Ureter (tissue), 1 donor: ENCODE measurements at places on chromosomes 13 and 19. TPM values are rescaled to one million over a fixed set of nuclear protein-coding genes. Genes with fewer than 3 reads are reported as not detected.

DNA sequence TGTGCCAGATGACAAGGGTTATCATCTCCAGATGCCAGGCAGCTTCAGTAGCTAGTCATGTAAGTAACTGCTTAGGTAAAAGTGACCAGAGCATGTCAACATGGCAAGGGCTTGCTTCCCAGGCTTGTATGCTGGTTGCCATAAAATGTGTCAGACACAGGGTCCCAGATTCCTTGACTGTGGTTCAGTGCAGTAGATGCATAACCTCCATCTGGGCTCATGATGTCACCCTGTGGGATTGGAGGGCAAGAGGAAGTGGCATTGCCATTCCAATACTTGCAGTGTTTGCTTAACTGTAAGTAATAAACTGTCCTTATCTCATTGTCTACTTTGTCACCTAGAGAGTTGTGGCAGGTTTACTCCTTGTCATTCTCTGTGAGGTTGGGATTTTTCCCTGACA, 226.8 kb downstream of the PCDH17 start:
- DNase-seq, result no peak

GRCh38 chr13:111216166-111216960, 101.3 kb downstream of the ARHGEF7 start:
- no peak for DNase-seq

- no peak for DNase-seq
These were observed 14.8 kb downstream of the OPA3 start for GRCh38 chr19:45569619-45570421.

GRCh38 chr13:74678308-74678965, 544.2 kb upstream of the KLF12 start:
- no peak for DNase-seq

- DNase-seq, result peak; percentile 65
These were observed 8.0 kb upstream of the SMARCA4 start for GRCh38 chr19:10952809-10953208.

DNA sequence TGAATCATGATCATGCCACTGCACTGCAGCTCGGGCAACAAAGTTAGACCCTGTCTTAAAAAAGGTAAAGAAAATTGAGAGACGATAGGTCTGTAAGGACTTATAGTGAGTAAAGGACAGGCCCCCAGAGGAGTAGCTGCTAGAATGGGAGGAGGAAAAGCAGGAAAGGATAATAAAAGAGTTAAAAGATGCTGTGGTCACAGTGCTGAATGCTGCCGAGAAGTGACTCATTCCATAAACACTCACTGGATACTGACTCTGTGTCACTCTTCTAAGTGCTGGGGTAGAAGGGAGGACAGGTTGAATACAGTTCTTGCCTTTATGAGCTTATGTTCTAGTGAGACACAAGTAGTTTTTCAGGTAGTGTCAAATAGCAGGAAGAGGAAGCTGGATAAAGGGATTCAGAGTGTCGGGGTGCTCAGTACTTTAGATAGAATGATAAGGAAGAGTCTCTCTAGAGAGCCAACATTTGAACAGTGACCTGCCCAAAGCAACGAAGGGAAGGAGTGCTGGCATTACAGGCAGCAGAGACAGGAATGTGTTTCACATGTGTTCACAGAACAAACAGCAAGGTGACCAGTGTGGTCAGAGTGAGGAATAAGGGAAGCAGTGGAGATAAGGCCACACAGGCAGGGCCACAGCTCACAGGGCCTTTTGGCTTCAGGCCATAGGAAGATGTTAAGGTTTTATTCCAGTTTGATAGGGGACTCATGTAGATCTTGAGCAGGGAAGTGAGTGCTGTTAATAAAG, 1240.5 kb downstream of the UQCRFS1 start:
- no peak for DNase-seq

- no peak for DNase-seq
These were observed 4.2 kb upstream of the ZNF564 start for GRCh38 chr19:12555456-12555930.

Gene FREM2
- total RNA-seq, result 12.4 TPM

- no peak for DNase-seq
These were observed 3.6 kb upstream of the ZNF780B start for GRCh38 chr19:40059624-40060023.

Gene PEAK3
- total RNA-seq, result 0.99 TPM

Gene OR7C1
- not detected for total RNA-seq

Gene ZNF677
- total RNA-seq, result 25.5 TPM

DNA sequence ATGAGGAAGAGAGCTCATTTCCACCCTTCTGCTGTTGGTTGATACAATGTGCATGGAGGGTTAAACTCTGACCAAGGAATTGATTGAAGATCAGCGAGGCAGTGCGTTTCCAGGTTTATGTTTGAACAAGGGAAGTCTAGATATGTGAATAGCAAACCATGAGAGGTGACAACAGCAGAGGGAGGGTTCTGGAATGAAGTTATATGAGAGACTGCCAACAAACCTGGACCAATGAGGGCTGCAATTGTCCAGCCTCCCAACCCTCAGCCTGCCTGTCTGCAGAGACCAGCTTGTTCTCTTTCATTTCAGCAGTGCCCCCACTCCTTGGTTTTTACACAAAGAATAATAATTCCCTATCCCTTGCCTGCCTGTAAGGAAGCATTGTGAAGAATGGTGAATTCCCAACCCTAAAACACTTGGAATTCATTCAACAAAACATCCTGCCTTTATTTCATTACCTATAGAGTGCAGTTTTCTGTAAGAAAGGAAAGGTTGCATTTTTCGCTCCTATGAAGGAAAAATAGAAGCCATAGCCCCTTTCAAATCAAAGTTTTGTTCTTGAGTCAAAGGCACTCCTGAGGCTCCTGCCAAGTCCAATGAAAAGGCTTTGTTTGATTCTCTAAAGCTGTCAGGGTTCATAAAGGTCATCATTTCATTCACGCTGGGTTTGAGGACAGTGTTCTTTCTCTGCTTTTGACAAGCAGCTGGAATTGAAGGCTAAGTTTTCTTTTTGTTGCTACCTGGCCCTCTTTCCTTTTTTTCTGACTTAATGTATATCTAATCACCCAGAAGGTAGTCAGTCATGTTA, 53.6 kb upstream of the ABCC4 start:
- DNase-seq, result no peak

Gene LRFN3
- 9.6 TPM for total RNA-seq

DNA sequence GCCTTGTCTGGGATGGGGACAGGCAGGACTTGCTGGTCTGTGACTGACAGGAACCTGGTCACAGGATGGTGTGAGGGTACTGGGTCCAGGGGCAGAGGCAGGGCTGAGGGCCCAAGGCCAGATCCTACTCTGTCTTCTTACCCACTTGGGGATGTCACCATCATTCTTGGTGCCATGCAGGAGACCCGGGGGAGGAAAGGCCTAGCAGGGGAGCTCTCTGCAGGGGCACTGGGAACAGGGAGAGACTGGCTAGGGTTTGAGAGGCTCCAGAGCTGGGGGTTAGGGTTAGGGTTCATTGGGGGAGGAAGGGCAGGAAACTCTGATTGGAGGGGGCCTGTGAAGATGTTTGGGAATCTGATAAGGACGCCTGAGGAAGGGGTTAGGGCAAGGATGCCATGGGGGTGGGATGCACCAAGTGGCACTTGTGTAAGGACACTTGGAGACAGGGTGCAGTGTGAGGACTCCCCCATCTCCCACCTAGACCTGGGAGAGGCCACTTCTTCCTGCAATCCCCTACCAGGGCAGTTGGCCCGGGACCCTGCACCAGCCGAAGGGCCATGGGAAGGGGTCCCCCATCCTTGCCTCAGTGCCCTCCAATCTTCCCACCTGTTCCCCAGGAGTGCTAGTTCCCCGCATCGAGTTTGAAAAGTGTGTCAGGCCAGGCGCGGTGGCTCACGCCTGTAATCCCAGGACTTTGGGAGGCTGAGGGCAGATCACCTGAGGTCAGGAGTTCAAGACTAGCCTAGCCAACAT, 6.9 kb downstream of the PRR36 start:
- no peak for DNase-seq

Gene SIAH3
- total RNA-seq, result 0.08 TPM

GRCh38 chr13:29196409-29197074, 376.4 kb downstream of the MTUS2 start:
- no peak for DNase-seq

Gene CGB7
- 3.2 TPM for total RNA-seq

Gene HTR2A
- total RNA-seq, result 0.89 TPM

Gene NACC1
- total RNA-seq, result 57.0 TPM

GRCh38 chr13:113897966-113898365, 34.1 kb upstream of the GAS6 start:
- DNase-seq, result no peak

Gene FBXO27
- total RNA-seq, result 48.0 TPM

DNA sequence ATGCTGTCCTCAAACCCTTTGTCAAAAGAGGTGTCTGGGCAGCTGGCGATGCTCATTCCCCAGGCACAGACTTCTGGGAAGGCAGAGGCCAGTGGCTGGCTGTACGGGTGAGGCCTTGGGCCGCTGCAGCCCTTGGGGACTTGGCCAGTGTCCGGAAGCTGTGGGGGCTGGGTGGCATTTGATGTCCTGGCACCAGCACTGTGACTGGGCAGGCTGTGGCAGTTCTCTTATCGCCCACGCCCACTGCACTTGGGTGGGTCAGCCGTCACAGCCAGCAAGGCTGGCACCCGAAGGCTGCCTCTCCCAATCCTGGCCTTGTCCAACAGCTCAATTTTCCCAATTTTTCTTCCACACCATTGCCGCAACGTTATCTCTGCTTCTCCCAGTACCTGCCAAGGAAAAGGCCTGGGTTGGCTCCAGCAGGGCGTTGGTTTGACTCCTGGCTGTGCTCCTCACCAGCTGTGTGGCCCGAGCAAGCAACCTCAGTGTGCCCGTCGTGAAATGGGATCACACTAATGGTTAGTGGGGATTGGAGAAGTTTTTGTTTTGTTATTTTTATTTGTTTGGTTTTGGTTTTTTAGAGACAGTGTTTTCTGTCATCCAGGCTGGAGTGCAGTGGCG, 12.7 kb upstream of the SLC44A2 start:
- peak; percentile 75 for DNase-seq

DNA sequence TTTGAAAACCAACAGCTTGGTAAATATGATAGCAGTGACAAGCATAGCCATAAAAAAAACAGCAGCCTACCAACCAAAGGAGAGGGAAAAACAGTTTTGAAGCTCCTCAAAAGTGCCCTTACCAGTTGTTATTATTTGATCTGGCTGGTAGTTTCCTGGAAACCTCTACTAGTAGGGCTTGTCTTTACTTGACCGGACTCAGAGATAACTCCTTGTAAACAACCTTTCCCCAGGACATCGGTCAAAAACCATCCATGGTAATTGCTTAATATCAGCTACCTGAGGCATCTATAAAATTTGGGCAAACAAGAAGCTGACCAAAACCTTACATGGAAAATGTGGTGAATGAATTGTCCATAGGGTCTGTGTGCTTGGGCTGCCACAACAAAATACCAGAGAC, 210.9 kb downstream of the FGF14 start:
- DNase-seq, result no peak

- DNase-seq, result no peak
These were observed 16.0 kb downstream of the SPATA13 start for GRCh38 chr13:24176351-24177101.

- no peak for DNase-seq
These were observed 7.4 kb upstream of the OXGR1 start for GRCh38 chr13:97001636-97002035.

DNA sequence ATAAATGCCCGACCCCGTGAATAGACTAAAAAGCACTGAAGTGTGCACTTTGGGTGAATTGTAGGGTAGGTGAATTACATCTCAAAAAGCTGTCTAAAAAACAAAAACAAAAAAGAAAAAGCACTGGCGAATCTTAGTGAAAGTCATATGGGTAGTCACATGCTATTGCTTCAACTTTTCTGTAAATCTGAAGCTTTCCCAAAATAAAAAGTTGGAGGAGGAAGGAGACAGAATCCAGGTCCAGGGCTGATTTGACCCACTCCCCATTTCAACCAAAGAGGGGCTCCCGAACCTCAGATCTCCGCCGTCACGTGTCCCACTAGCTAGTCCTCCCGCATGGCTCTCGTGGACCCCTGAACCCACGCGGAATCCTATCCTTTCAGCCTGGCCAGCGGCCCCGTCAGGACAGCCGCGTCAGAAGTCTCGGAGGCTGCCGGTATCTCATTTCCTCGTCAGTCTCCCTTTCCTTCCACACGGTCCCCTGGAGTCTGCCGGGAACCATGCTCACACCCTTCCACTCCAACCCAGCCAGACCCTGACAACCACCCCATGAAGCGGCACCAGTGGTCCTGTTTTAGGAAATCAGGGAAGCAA, 6.1 kb downstream of the PPP1R12C start:
- no peak for DNase-seq

Gene TNFSF11
- not detected for total RNA-seq

DNA sequence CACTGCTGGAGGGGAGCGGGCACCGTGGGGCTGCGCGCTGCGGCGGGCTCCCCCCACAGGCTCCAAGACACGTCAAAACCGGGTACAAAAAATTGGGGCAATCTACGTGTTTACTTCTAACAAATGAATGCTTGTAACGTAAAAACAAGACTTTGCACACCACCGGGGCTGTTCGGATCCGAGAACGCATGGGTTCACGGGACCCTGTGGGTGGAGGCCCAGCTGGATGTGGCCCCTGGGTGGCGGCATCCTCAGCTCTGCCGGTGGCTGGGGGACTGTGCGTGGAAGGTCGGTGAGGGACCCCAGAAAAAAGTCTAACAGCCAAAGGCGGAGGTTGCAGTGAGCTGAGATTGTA, 10.3 kb upstream of the SLC7A10 start:
- no peak for DNase-seq

GRCh38 chr13:50283017-50283416, 267.8 kb downstream of the KCNRG start:
- no peak for DNase-seq

Gene CGB2
- not detected for total RNA-seq

GRCh38 chr19:51524666-51525264, 6.7 kb downstream of the SIGLEC6 start:
- DNase-seq, result no peak
